Activated T-cell treated with anti-CD3 and anti-CD28 coated beads for 4 hours (primary cell): ENCODE measurements at places on chromosomes 7 and 10.

DNA sequence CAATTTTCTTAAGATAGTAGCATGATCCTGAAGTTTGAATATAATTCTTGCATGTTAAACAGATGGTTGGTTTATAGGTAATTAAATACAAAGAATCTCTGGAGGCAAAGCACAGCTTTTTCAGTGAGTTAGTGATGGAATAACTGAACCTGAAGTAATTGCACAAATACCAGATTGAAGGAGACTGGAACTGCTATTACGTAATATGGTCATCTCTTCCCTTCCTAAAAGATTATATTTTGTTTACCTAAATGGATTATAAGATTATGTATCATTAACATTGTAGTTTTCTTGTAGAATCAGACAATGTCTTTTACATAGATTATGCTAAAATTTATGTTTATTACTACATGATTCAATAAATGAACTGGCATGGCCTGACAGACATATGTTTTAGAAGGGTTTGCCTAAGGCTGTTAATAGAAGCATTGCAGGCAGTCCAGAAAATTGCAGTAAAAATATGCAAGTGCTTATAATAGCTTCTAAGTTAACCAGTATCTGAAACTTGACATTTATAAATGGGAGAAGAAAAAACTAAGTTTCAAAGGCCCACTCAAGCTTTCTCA, 35.8 kb upstream of the GPR37 start:
- DNase-seq = no peak

- no peak for DNase-seq
Measured at GRCh38 chr10:97412891-97413304, 11.8 kb upstream of the RRP12 start.

- no peak for DNase-seq
Measured at GRCh38 chr7:100342765-100343164, 15.2 kb upstream of the PILRB start.

DNA sequence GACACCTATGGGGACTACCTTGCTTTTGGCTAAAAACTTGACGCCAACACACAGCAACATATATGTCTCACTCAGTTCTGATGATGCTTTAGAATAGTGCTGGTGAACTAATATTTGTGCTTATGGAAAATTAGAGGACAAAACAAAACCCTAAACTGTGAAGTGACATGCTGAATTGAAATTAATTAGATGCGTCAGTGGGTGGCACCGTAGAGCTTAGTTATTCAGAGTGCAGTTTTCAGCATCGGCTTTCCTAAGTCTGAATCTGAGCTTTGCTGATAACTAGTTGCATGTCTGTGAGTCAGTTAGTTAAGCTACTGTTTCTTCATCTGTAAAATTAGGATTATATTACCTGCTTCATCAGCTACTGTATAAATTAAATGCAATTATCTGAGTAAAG, 245.0 kb upstream of the SORCS1 start:
- no peak for DNase-seq

- DNase-seq = no peak
Measured at GRCh38 chr10:51382181-51382580, 307.9 kb downstream of the PRKG1 start.

DNA sequence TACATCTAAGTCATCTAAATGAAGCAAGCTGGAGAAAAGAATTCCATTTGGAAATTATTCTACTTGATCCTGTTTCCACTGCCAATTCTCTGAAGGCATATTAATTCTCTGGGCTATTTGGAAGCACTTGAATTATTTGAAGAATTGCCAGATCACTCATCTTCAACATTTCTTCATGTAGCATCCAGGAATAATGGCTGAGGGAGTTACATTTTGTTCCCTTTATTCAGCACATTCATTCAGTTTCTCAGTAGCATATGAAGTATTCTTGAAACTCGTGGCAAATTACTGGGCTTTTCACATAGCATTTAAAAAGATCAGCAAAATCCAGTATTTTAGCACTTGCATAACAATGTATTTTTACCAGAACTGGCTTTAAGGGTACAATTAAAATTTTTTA, 127.1 kb upstream of the VIPR2 start:
- no peak for DNase-seq

GRCh38 chr10:91636892-91637291, 4.0 kb upstream of the PPP1R3C start:
- DNase-seq = no peak

DNA sequence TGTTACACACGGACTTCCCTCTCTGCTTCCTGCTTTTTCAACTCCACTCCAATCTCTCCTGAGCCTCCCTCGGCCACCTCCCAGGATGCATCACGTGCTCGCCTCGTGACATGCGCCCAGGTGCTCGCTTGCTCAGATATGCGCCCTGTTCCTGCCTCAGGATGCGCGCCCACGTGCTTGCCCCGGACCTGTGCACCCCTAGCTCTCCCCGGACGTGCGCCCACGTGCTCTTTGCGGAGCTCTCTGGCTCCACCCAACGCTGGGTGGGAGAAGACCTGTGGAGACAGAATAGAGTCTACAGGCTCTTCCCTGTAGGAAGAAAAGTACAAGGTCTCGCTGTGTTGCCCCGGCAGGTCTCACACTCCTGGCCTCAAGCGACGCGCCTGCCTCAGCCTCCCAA, 23.1 kb downstream of the PARD3 start:
- DNase-seq = no peak

DNA sequence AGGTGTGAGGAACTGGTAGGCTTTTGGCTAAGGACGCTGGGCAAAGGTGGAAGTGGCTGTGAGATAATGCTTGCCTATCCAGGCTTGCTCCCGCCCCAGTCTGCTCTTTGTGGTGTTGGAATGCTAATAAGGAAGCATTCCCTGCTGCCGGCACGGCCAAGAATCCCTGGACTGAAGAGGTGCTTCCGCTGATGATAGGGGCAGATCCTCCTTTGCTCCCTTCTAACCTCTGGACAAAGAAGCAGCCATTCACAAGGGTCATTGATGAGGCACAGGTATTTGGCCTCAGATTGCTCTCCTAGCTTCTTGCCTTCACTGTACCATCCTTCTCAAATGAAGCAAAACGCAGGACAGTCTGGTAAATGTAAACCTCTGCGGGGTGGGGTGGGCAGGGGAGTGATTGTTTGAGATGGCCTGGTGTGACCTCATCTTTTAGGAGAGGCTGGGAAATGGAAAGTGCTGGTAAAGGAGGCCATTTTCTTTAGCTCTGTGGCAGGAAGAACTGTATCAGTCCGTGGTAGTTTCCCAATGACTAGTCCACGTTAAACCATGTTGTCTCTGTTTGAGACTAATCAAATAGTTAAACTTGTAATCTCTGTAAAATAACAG, 1.7 kb downstream of the PGAM1 start:
- DNase-seq = no peak

GRCh38 chr7:6148724-6149360, 117.7 kb downstream of the ANKRD61 start:
- no peak for DNase-seq

GRCh38 chr7:154620141-154620755, 382.7 kb downstream of the PAXIP1 start:
- DNase-seq = no peak

DNA sequence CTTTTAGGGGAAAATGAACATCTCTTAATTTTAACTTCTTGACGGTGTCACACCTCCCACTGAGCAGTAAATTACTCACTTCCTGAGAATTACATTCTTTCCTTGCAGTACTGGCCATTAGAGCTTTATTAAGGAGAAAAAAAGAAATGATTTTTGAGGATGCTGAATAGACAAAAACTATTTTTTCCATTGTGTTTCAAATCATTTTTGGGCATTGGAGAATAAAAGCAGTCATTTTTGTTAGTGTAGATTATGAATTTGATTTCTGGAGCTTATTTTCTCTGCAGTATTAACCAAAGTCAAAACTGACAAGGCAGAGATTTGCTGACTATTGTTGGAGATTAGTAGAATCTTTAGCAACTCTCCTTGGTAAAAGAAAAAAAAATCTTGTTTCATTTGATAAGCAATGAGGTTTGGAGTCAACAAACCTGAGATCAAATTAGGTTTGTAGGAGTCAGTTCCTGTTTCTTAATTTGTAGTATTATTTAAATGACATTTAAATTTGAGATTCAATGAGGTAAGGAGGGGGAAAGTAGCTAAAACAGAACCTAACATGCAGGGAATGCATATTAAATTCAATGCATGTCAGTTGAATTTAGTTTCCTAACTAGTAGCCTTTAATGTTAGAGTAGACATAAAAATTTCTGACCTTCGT, 70.6 kb downstream of the AP3M1 start:
- DNase-seq = no peak

DNA sequence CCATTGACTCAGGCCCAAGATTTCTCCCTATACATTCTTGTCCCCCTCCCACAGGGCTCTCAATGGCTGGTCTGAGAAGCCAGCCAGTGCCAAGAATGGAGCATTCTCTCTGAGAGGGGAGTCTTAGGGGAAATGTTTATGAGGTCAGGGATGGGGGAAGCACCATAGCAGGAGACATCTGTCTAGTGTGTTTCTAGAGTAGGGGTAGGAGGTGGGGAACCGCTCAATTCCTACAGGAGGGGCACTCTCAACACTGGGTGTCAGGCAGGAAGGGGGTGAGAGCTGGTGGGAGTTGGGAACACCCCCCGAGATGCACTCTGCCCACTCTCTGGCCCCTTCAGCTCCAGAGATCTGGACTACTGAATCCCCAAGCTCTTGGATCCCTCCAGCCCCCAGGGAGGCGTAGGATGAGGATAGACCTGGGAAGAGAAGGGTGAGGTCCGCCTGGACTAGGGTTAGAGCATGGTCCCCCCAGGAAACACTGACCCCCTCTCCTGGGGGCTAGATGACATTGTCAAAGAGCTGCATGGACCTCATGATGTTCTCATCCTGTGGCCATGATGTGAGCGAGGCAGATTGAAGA, 8.7 kb upstream of the OGA start:
- no peak for DNase-seq

DNA sequence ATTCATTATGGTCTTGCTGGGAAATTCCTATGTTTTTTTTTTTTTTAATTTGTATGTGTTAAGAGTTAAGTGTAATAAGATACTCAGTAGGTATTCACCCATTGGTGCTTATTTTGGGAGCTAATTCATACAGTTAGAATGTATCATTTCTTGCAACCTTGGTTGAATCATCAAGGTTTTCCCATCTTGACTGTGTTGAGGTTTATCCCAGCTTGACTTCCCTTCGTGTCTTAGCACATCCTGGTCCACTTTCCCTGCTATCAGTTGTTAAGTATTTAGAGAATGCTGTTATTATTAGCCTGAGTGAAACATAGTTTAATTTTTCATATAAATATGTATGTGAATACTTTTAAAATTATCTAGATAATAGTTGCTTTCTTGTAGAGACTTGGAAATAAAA, 20.8 kb downstream of the RALA start:
- no peak for DNase-seq

DNA sequence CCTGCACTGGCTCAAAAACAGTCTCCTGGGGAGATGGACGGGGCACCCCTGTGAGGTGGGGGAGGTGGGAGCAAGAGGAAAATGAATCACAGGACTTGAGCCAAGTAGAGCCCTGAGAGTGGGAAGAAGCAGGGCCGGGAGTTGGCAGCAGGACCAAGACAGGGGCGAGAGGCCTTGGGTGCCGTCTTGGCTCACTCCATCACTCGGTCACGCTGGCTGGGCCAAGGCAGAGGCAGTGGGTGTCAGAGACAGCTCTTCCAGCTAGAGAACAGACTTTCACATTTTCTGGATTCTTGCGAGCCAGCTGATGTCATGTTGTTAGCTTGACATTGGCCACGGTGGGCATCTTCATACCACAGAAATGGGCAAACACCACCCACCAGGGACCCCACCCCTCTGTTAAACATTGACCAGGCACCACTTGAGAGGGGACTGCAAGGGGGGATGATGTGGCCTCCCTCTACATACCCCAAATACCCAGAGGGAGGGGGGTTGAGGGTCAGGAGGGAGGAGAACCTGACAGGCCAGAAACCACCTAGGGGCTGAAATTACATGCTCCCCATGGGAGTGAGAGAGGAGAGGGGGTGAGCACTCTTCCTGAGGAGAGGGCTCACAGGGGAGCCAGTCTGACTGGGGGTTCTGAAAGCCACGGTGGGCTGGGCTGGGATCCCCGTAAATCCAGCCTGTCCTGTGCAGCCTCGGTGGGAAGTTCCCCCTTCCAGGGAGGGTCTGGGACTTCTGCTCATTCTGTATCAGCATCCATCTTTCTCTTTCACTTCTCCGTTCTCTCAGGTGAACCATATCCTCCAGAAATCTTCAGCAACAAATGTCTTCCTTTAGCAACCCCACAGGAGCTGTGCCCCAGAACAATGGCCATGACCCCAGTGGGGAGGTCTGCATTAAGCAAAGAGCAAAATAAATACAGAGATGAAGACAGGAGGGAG, 19.6 kb downstream of the CAMK2B start:
- no peak for DNase-seq

DNA sequence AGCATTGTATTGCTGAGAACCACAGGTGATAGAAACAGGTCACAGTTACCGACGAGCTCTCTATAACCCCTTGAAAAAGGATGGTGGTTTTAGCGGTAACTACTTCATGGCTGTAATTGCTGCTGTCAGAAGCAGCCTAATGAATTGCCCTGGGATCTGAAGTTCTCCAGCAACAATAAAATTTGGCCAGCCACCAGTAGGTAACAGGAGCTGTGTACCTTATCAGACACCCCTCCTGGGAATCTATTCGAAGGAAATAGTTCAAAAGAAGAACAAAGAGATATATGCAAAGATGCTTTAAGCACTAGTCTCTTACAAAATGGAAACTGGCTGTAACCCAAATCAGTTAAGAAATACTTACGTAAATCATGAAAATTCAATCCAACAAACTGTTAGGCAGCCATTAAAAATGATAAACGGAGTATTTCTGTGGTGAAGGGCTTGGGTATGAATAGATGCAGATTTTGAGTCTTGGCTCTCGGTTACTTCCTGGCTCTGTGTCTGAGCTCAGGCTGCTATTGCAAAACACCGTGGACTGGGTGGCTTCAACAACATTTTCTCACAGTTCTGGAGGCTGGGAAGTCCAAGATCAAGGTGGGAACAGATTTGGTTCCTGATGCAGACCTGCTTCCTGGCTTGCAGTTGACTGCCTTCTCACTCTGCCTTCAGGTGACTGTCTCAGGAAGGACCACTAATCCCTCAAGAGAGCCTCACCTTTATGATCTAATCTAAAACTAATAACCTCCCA, 1.6 kb downstream of the MSRB2 start:
- DNase-seq = no peak

GRCh38 chr7:106788637-106789036, 76.4 kb upstream of the PIK3CG start:
- no peak for DNase-seq

DNA sequence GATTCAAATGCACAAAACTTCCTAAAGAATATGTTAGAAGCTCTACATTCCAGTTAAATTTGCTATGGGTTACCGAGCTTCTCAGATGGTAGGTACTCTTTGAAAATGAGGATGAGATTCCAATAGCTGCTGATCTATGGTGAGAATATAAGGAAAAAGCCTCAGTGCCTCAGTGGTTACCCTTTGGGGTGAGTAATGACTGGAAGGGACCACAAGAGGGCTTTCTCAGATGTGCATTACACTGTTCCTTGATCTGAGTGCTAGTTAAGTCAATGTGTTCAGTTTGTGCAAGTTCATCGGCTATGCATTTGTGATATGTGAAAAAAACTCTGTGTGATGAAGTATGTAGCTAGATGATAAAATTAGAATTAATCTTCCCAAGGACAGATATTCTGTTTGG, 3.5 kb downstream of the NRCAM start:
- DNase-seq = no peak

- DNase-seq = no peak
Measured at GRCh38 chr7:38453168-38453567, 178.0 kb downstream of the AMPH start.
